ENCODE measurements at places on chromosomes 7 and 10.

GRCh38 chr7:13851736-13852135 is 137.7 kb downstream of the ETV1 start:
- no peak for DNase-seq

- peak; percentile 29 for DNase-seq
Observed at GRCh38 chr7:80659120-80660055, 20.9 kb downstream of the CD36 start.

DNA sequence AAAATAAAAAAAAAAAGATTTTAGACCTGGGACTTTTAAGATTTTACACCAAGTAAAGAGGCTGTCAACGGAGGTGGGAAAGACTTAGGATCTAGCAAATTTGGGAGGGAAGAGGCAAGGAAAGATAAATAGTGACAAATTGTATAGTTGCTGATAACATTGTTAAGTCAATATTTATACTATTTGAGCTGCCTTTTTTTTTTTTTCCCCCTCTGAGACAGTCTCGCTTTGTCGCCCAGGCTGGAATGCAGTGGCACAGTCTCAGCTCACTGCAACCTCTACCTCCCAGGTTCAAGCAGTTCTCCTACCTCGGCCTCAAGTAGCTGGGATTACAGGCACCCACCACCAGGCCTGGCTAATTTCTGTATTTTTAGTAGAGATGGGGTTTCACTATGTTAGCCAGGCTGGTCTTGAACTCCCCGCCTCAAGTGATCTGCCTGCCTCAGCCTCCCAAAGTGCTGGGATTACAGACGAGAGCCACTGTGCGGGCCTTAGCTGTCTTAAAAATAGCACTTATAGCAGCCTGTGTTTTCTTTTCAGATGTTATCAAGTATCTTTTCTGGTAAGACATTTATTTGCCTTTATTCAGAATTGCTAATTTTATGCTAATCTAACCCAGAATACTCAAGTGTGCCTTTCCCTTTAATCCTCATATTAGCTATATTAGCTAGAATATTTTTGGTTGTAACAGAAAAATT is 94.5 kb downstream of the MMRN2 start:
- no peak for DNase-seq

DNA sequence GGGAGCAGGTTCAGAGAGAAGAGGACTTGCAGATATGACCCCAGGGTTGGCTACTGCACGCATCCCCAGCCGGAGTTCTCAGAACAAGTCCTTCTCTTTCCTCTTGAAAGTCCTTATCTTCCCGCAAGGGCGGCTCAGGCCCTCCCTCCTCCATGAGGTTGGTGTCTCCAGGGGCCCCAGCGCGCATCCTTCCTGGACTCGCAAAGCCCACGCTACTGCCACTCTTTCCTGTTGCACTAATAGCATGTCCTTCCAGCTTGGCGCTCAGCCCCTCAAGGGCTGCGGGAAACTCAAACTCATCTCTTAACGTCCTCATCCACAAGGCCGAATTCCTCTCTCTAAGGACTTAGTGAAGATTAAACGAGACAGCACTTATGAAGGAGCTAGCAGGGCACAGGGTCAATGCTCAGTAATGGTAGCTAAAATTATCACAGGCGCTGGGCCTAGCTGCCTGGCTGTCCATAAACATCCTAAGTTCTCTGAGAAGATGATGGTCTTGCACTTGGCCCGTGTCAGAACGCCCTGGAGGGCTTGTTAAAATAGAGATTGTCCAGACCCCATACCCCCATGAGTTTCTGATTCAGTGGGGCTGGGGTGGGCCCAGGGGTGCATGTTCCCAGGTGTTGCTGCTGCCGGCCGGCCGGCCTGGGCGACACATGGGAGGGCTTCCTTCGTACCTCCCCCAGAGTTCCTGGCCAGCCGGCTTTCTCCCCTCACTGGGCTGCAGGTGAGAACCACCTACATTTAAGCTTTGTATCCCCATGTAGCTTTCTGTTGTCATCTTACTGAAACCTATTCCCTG is 261.4 kb downstream of the COBL start:
- no peak for DNase-seq

- no peak for DNase-seq
Observed at GRCh38 chr7:26425655-26426054, 134.0 kb downstream of the SNX10 start.

- DNase-seq, result no peak
Observed at GRCh38 chr10:14674376-14675050, 100.2 kb downstream of the FAM107B start.

DNA sequence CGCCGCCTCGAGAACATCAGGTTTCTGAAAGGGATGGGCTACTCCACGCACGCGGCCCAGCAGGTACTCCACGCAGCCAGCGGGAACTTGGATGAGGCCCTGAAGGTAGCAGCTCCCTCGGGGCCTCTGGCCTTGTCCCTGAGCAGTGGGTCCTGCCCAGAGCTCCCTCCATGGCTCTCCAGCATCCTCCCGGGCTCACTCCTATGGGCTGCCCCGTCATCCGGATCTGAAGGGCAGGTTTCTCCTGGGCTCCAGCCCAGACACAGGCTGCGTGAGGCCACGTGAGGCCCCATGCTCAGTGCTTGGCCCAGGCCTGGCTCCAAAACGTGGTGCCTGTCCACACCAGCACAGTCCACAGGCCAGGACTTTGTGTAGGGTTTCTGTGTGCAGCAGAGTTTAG is 32.5 kb downstream of the NUB1 start:
- no peak for DNase-seq

GRCh38 chr10:65501259-65501658 is 1424.6 kb upstream of the LRRTM3 start:
- no peak for DNase-seq

- DNase-seq, result no peak
Observed at GRCh38 chr10:93600446-93601145, 439 bp downstream of the RBP4 start.

DNA sequence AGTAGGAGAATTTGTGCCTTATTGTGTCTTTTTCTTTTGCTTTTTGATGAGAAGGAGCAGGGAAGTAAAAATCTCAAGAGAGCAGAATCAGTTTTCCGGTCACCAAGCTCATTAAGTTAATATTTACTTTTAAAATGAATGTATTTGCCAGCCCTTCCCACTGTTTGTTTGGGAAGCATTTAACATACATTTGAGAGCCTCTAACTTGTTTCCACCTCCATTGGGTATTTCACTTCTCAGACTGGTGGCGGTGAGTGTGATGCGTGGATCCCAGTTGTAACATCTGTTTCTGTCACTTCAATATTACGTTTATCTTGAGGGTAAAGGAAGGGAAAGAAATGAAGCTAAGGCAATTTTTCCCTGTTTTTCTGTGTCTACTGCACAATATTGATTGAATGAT is 22.8 kb downstream of the CDK14 start:
- no peak for DNase-seq

GRCh38 chr7:90625562-90625961 is 29.4 kb downstream of the CDK14 start:
- DNase-seq, result no peak

GRCh38 chr10:36171556-36171952 is 529.5 kb upstream of the FZD8 start:
- no peak for DNase-seq

DNA sequence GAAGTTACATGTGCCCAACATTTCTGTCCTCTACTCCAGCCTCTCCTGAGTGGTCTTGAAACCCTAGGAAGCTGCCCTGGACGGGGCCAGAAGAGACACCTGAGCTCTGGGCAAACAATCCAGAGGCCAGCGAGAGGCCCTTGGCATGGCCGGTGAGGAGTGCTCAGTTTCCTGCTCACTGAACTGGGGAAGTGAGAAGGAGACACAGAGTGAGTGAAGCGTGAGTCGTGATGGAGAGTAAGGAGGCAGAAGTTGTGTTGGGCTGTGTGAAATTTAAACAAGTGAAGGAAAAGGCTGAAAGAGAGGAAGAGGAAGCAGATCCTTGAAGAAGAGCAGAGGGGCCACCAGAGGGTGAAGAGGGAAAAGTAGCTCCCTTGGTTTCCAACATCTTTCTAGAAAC is 73.2 kb downstream of the WNT2 start:
- DNase-seq, result no peak

DNA sequence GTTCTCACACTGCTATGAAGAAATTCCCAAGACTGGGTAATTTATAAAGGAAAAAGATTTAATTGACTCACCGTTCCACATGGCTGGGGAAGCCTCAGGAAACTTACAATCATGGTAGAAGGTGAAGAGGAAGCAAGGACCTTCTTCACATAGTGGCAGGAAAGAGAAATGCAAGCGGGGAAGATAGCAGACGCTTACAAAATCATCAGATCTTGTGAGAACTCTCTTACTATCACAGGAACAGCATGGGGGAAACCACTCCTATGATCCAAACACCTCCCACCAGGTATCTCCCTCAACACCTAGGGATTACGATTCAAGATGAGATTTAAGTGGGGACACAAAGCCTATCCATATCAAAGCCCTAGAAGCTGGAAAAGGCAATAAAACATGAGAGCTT is 130.8 kb downstream of the MDFIC start:
- no peak for DNase-seq

GRCh38 chr7:122676466-122676865 is 22.5 kb downstream of the RNF133 start:
- DNase-seq, result no peak
